ENCODE measurements at places on chromosomes 5 and 9. TPM values are rescaled to one million over a fixed set of nuclear protein-coding genes. Genes with fewer than 3 reads are reported as not detected.

Gene SLC9A3
- total RNA-seq = 0.65 TPM

Gene SREK1IP1
- 8.6 TPM for total RNA-seq

Gene PDE6A
- not detected for total RNA-seq

Gene SLC2A6
- total RNA-seq = 38.3 TPM

Gene LRRC19
- not detected for total RNA-seq

Gene WDR70
- total RNA-seq = 34.1 TPM

Gene CCDC187
- not detected for total RNA-seq

Gene CTXN3
- total RNA-seq = not detected

Gene PAXX
- total RNA-seq = 13.5 TPM

Gene C5orf58
- not detected for total RNA-seq

Gene NXNL2
- total RNA-seq = 0.97 TPM

All from smooth muscle cell of the umbilical artery (primary cell).